Left renal cortex interstitium (tissue), 4 donors: ENCODE measurements at places on chromosomes 11 and 22.

GRCh38 chr11:101723371-101723770 lies 139.6 kb upstream of the TRPC6 start:
- DNase-seq = no peak

- no peak for DNase-seq
Measured at GRCh38 chr11:1785749-1786413, 22.2 kb upstream of the CTSD start.

GRCh38 chr11:62340269-62340901 lies 3.1 kb downstream of the ASRGL1 start:
- DNase-seq = no peak

DNA sequence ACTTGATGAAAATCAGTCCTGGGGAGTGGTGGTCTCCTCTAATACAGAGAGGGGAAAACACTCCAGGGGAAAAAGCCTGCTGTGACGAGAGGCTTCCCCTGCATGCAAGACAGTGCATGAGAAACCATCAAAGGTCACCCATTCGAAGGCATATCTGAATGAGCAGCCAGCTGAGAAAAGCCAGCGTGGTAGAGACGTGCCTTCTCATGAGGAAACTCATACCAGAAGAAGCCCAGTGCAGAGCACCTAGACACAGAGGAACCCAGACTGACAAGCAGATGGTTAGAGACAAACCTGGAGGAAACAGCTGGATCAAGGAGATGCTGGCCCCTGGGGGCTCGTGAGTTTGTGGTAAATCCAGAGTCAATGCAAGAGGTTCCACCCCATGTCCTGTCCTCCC lies 534.8 kb downstream of the BRD1 start:
- DNase-seq = no peak

DNA sequence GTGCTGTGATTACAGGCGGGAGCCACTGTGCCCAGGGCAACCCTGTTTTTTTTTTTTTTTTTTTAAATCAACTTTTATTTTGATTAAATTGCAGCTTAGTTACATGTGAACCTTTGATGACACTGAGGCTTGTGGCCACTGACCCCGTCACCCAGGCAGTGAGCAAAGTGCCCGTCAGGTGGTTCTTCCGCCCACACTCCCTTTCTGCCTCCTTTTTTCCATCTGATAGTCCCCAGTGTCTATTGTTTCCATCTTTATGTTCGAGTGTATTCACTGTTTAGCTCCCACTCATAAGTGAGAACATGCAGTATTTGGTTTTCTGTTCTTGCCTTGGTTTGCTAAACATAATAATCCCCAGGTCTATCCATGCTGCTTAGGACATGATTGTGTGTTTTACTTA lies 110.9 kb upstream of the GRK3 start:
- DNase-seq = no peak

- no peak for DNase-seq
Measured at GRCh38 chr11:128511712-128512111, 75.6 kb downstream of the ETS1 start.

- peak; percentile 75 for DNase-seq
Measured at GRCh38 chr11:16613512-16614381, 124.7 kb upstream of the C11orf58 start.
